Stomach (tissue), 19 donors: ENCODE measurements at places on chromosomes 16 and 17. TPM values are rescaled to one million over a fixed set of nuclear protein-coding genes. Genes with fewer than 3 reads are reported as not detected.

CLEC18B gene
- 2.6 TPM for total RNA-seq

DNA sequence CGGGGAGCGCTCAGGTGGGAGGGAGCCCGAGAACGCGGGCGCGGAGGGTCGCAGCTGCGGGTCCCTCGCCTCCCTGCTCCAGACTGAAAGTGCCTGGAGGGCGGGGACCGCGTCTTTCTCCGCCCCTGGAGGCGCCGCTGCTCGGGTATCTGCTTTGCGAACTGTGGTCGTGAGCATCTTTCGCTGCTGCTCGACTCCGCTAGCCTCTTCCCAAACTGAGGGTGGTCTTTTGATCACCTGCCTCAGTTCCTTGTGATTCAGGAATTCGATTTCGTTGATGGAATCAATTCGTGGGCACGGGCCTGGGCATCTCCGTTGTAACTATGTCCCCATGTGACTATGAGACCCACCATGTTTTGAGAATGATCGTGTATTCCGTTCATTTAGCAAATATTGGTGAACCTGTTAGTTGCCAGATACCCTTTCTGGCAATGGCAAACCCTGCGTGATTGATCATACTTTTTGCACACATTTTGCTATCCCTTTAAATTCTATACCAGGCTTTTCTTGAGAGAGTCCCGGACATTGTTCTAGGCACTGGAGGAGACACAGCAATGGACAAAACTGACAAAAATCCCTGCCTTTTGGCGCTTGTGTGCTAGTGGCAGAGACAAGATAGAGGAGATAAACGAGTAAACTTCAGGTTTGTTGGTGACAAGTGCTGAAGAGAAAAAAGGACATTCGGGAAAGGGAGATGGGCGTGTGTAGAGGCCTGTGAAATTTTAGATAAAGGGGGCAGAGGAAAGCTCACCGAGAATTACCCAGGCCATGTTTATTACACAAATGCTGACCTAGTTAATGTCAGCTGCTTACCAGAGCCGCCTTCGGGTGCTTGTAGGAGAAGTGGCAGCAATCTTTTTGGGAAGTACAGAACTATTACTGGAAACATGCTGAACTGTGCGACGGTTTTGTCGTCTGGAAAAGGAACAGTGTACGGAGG, 948 bp downstream of the UTP18 start:
- H3K4me1 ChIP-seq = peaks cover 55% of the 10 kb centered on the region
- peak; percentile 34 for DNase-seq
- peaks cover 31% of the 10 kb centered on the region for H3K36me3 ChIP-seq
- peak overlapping the region; percentile 75 for H3K4me3 ChIP-seq
- H3K27ac ChIP-seq = peak overlapping the region; percentile 99
- H3K27me3 ChIP-seq = no peaks in the 10 kb centered on the region

DNA sequence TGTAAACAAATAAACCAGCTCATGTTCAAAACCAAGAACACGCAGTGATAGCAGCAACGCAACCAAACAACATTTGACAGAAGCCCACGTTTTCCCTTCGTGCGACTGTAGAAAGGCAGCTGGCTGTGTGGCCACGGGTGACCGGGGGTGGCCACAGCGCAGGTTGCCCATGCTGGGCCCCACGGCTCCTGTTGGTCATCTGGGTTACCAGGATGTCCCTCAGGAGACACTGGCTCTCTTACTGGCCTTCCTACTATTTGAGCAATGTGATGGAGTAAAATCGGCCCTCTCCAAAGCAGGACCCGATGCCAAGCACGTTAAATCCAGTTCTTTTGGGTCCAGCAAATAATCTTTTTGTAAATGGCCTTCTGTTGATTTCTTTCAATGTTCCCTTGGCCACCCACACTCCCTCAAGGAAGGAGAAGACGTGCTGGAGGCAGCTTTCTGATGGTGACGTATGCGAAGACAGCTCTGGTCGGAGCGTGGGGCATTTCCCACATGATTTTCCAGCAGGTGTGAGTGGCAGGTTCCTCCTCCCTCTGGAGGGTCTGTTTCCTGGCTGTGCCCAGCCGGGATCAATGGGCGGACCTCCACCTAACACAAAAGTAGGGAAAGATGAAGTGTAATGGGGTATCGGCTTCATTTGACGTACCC, 143.1 kb upstream of the CHMP6 start:
- no peaks in the 10 kb centered on the region for H3K27me3 ChIP-seq
- no peak for DNase-seq
- H3K4me3 ChIP-seq = no peak overlapping the region
- H3K36me3 ChIP-seq = peaks cover 54% of the 10 kb centered on the region

- DNase-seq = no peak
- H3K36me3 ChIP-seq = peaks cover 100% of the 10 kb centered on the region
- no peaks in the 10 kb centered on the region for H3K4me1 ChIP-seq
- H3K4me3 ChIP-seq = no peak overlapping the region
Measured at GRCh38 chr16:30715750-30716445, 16.9 kb downstream of the SRCAP start.

GRCh38 chr16:28879261-28879840, 1.1 kb downstream of the ATP2A1 start:
- H3K27me3 ChIP-seq = peaks cover 42% of the 10 kb centered on the region
- H3K4me1 ChIP-seq = peaks cover 19% of the 10 kb centered on the region
- H3K36me3 ChIP-seq = peaks cover 6% of the 10 kb centered on the region
- H3K27ac ChIP-seq = peak overlapping the region; percentile 62
